Kasumi-1 (cell line): ENCODE measurements at places on chromosomes 16 and 17.

- peak; percentile 49 for DNase-seq
Observed at GRCh38 chr17:42387661-42388380, 421 bp downstream of the STAT3 start.

GRCh38 chr17:8387914-8388651 is 5.1 kb upstream of the RPL26 start:
- no peak for DNase-seq

GRCh38 chr17:78342449-78343186 is 17.3 kb downstream of the SOCS3 start:
- DNase-seq: peak; percentile 46

DNA sequence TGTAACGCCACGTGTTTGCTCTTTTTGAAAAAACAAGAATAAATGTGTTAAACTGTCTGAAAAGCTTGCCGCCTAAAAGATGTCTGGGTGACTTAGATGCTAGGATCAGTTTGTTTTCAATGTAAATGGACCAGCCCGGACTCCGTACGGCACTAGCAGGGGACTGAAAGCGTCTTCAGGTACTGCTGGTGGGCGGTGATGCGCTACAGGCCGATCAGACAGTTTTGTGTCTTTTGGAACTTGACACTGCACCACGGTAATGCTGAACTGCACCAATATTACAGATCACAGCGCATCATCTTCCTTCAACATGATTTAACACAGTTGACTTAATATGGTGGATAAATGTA is 727 bp upstream of the MBTPS1 start:
- DNase-seq: peak; percentile 33

DNA sequence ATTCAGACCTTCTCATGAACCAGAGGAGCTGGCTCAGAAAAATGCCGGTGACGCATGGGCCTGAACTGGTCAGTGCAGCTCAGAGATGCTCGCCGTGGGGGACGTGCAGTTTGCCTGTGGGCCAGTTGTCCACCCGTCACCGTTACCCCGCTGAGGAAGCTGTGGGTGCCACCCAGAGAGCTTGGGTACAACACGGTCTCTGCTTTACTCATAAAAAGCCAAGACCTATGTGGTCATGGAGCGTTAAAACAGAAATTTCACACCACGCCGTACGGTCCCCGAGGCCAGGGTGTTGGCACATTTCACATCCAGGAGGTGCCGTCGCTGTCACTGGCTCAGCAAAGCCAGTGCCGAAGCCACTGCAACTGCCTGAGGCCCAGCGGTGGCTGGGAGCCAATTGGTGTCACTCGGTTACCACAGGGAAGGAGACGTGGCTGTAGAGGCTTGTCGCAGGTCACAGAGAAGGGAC is 120.9 kb downstream of the METRNL start:
- DNase-seq: peak; percentile 67

GRCh38 chr17:51699303-51699702 is 439.0 kb downstream of the UTP18 start:
- DNase-seq: no peak

DNA sequence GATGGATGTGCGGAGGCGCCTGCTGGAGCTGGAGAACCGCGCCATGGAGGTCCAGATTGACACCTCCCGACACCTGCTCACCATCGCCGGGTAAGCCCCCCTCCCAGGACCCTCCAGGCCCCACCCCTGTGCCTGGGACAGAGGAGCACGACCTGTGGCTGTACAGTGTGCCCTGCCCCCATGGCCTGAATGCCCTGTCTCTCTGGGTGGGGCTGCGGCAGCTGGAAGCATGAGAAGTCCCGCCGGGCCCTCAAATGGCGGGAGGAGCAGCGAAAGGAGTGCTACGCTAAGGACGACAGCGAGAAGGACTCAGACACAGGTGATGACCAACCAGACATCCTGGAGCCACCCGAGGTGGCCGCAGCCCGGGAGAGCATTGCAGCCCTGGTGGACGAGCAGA is 11.2 kb downstream of the BTBD17 start:
- DNase-seq: no peak

GRCh38 chr17:76685366-76685765 is 25.4 kb downstream of the MXRA7 start:
- DNase-seq: no peak

DNA sequence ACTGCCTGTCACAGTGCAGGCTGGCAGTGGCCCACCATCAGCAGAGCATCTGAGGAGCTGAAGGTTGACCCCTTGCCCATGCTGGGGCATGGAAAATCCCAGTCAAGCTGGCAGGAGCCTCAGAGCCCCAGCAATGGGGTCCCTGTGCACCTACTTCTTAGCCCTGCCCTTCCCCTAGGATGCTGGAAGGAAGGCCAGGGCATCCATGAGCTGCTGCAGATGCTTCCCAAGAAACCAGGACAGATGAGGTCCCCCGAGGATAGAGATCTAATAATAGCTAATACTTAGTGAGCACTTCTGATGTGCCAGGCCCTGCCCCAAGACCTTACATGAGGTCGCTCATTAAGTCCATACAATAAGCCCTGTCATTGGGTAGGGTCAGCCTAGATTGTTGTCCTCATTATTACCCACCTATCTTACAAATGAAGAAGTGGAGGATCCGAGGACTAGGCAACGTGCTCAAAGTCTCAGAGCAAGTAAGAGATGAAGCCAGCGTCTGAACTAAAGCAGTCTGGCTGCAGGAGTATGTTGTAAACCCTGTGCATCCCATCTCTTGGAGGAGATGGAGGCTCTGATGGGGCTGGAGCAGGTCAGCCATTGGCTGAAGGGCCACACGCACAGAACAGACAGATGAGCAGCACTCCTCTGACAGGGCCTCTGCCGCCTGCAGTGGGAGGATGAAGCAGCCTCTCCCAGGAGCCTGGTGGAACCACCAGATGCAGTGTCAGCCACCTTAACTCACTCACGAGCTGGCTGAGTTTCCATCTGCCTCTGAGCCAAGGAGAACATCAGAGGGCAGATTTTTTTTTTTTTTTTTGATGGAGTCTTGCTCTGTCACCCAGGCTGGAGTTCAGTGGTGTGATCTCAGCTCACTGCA is 175.4 kb downstream of the WSCD1 start:
- no peak for DNase-seq

GRCh38 chr17:75059369-75060345 is 12.6 kb downstream of the KCTD2 start:
- DNase-seq: peak; percentile 98

DNA sequence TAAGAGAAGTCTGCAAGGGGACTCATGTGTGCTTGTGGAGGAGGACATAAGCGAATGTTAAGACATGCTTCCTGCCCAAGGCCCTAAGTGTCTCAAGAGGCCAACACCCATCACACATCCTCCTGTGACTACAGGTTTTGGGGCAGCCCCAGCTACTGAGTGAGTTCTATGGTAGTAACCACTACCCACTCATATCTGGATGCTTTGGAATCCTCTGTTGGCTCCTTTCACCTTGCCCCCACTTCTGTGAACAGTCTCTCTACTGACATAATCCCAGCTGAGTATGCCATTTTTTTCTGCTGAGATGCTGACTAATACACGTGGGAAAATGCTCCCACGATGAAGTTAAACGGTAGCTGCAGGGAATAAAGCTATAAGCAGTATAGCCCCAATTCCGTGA is 153.5 kb downstream of the VPS53 start:
- no peak for DNase-seq

DNA sequence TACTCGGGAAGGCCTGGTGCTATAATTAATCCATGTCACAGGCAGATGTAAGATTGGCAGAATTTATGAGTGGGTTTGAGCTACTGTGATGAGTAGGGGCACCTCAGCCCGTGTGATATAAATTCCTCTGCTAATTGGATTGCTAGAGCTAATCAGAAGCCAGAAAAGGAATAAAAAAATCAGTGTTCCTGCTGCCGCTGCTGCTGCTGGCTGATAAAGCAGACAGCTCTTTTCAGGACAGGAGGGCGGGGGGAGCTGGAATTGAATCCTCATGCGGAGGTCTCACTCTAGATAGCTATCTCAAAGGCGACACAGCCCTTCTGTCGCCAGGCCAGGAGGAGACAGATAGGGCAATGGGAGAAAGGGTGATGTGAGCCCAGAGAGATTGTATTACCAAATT is 182.7 kb upstream of the ZFHX3 start:
- no peak for DNase-seq

DNA sequence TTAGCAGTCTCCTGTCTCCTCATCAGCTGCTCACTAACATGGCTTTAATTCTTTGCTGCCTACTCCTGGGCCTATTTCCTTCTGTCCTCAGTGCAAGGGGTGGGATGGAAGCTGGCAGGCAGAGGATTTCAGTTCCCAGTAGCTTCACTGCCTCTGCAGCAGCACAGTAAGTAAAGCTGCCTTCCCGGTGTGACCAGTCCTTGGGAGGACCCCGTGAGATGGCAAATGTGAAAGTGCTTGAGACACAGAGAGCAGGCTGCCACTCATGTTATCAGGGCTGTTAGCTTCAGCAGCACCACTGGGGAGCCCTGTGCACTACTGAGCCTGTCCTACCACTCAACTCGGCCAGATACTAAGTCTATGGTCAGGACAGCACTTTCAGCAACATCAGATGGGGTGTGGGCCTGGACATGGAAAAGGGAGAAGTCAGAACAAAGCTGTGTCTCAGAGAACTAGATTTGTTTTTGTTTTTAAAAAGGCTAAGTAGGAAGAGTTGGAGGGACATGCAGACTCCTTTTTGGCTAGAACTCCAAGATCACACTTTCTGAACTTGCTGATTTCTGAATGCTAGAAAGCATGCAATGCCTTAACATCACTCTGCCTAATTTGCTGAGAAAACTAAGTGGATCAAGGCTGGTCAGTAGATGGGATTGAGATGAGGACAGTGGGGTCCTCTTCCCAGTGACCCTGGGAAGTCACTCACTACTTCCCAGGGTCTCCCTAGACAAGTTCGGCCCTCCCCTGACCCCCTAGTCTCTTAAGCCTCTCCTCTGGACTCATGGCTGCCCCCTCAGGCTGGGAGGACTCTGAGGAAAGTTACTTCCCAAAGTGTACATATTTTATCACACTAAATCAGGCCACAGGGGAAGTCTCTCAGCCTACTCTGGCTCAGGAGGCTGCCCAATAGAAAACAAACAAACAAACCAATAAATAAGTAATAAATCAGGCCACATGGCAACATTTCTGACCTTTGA is 1.1 kb downstream of the ACSF2 start:
- DNase-seq: peak; percentile 71

- no peak for DNase-seq
Observed at GRCh38 chr17:66945147-66945835, 19.2 kb upstream of the CACNG4 start.

DNA sequence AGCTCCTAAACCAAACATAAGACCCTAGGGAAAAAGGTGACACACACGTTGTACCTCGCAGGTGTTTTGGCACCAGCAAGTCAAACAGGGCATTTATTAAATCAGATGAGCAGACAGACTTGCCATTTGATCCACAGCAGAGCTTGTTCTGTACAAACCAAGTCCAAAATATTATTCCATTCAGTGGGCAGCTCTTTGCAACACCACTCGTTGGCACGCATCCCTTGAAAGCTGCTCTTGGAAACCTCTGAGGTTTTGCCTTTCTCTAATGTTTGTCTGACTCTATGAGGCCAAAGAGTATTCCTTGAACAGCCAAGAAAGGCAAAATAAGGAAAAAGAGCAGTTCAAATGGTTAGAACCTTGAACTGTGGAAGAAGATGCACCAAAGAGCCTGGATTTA is 12.7 kb downstream of the TMEM100 start:
- no peak for DNase-seq

DNA sequence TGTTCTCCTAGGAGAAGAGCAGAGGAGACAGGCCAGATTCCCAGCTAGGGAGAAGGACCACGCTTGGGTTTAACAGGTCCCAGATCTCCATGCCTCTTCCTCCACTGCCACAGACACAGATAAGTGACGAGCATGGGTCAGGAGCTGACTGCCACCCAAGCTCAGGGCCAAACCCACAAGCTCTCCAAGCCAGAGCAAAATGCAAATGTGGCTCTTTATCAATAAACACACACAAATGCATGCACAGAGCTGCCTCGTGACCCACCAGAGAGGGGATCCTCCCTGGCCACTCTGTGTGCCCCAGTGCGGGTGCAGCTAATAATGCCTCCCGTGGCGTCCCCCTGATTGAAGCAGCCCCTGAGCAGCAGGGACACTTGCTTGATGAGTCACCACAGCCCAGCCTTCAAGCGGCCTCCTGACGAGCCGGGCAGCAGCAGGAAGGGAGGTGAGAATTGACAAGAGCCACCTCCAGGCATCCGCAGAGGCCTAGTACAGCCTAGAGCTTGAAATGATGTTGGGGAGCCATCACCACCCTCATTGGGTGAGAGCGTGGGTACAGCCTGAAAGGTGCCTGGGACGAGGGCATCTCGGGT is 143.9 kb downstream of the CCDC182 start:
- no peak for DNase-seq

- DNase-seq: peak; percentile 58
Observed at GRCh38 chr16:67999985-68000384, 701 bp upstream of the DPEP2 start.

- no peak for DNase-seq
Observed at GRCh38 chr17:48997103-48997826, at the start of gene IGF2BP1. Gene IGF2BP1 (plus strand): TSS chr17:48997385. CDS start chr17:48997746, 361 bp downstream.

DNA sequence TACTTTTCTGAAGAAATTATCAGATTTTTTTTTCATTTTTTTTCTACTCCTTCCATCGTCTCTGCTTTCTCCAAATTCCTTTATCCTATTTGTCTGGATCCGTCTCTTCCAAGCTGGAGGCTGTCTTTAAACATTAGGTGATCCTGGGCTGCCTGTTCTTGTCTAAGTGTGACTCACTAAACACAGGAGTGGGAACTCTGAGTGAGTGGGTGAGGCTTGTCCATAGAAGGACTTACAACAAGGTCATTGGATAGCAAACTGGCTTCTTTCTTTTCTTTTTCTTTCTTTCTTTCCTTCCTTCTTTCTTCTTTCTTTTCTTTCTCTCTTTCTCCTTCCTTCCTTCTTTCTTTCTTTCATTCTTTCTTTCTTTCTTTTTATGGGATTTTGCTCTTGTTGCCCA is 18.2 kb downstream of the ALOX15 start:
- no peak for DNase-seq

DNA sequence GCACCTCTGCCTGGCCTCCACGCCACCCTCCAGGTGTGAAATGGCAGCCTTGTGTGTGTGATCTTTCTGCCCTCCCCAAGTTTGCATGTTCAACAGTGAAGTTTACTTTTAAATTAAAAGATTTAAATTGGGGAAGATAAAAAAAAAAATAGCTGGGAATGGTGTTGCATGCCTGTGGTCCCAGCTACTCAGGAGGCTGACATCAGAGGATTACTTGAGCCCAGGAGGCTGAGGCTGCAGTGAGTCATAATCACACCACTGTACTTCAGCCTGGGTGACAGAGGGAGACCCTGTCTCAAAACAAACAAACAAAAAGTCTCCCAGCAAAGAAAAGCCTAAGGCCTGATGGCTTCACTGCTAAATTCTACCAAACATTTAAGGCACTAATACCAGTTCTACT is 35.4 kb upstream of the RNF43 start:
- DNase-seq: no peak
